Inflammatory macrophage (primary cell): ENCODE measurements at places on chromosomes 16 and 17.
A peak's percentile ranks its signal among the peaks of the same experiment; 100 is the strongest.

- DNase-seq = peak; percentile 6
Observed at GRCh38 chr16:9258423-9259051, 167.1 kb downstream of the HAPSTR1 start.

- DNase-seq = no peak
Observed at GRCh38 chr17:51736356-51736755, 422.2 kb downstream of the CA10 start.

DNA sequence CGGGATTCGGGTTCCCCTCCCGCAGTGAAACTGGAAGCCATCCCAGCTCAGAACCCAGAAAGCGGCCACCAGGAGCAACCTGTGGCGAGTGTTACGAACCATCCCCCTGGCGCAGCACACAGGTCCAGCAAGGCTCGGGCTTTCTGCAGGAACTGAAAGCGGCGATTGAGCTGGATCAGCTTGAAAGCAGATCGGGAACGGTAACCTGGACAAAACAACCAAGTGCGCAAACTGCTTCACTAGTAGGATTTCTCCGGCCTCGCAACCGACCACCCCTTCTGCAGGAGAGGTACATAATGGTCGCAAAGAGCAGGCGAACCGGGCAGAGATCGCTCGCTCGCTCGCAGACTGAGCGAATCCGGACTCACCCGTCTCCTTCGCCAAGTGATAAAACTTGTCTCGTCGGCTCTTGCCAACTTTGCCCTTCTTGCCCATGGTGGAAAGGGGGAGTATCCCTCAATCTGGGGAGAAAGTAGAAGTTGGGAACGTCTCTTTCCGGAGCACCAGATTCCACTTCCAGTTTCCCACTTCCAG is 696 bp upstream of the PSMC5 start:
- no peak for DNase-seq

GRCh38 chr16:14329727-14330350 is 258.7 kb downstream of the MRTFB start:
- DNase-seq = peak; percentile 2

DNA sequence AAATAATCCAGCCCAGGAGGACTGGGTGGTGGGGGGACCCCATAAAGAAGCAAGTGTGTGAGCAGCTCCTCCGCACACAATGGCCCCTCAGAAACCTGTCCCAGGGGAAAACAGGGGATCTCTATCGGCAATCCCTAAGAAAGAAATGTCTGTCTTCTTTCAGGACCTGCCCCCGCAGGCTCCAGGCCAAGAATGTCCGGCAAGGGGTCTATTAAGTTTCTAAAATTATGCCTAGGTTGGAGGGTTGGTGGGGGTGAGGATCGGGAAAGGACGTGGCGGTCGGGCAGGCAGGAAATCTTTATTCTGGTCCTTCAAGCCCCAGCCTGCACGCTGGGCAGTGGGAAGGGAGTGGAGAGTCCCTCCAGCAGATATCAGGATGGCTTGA is 23.4 kb upstream of the LITAF start:
- DNase-seq = no peak

DNA sequence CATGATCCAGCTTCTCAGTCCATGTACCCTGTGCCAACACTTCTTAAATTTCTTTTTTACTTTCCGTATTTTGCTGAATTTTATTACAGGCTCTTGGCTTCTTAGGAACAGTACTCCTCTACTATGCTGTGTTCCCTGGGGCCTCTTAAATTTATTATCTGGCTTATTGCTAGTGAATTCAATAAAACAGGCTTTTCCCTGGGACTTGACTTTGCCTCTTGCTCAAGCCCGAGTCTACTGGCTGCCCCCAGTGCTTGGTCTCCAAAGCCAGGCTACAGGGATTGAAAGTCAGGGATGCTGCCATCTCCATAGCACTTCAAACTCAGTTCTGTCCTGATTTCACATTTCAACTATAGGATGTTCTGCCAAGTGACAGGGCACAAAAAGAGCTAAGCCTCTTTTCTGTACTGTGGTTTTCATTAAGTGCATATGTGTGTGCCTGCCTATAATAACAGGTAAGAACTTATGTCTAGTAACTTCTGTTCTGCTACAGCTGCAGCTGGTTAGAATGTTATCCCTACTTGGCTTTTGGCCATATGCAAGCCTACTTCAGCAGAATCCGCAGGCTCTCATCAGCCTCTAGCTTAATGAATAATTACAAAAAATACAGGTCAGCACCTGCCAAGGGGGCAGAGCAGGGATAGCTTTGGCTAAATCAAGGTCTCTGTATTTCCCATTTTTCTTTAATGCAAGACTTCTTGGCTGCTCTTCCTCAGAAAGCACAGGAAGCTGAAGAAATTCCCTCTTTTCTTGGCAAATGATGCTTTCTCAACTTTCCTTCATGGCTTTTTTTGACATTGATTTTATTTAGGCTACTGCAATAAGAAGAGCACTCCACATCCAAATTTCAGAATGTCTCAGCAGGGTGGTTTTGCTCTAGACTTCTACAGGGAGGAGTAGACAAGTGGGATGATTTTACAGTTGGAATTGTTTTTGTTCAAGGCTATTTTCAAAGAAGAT is 8.2 kb downstream of the FAM20A start:
- no peak for DNase-seq

- DNase-seq = no peak
Observed at GRCh38 chr16:20053336-20053735, 20.4 kb downstream of the GPR139 start.

- DNase-seq = no peak
Observed at GRCh38 chr16:8182761-8183160, 407.6 kb downstream of the TMEM114 start.

GRCh38 chr16:4976611-4977145 is 18.5 kb downstream of the SEC14L5 start:
- DNase-seq = no peak

GRCh38 chr16:79069121-79069520 is 531.4 kb downstream of the MAF start:
- no peak for DNase-seq

GRCh38 chr17:49717371-49717861 is 9.7 kb upstream of the SLC35B1 start:
- no peak for DNase-seq

DNA sequence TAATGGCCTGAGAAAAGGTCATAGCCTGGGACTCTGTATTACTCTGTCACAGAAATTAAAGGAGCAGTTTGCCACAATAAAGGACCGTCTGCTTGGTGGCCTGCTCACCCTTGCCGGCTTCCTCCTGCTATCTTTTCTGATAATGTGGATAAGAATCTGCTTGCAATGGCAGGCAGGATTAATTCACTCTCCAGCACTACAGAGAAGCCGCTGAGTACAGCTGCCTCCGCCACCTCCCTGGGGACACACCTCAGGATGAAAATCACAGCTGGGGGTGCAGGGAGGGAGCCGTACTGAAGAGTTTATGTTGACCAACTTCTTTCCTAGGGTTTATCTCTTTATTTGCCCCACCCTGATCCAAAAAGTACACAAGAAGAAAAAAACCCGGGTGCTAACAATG is 245.9 kb upstream of the RPL38 start:
- no peak for DNase-seq

DNA sequence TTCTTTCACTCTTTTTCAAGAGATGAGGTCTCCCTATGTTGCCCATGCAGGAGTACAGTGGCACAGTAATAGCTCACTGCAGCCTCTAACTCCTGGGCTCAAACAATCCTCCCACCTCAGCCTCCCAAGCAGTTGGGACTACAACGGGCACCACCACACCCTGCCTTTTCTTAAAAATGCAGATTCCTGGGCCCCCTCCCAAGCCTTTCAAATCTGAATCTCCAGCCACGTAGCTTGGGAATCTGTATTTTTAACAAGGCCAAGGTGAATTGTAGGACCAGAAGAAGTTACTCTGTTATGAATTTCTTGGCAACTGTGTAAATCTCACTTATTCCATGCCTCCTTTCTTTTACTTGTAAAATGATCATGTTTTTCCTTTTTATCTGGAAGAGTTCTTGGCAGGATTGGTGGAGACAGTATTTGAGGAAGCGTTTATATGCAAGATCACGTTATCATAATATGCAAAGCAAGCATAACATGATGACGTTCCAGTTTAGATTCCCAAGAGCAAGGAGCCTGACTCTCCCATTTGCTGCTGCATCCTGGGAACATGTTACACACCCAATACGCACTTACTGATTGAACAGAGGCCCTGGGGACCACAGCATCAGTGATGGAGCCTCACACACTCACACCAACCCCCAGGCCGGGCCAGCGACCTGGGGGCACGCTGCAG is 44.5 kb downstream of the LITAF start:
- DNase-seq = no peak

GRCh38 chr17:62735044-62735651 is 73.0 kb downstream of the MARCHF10 start:
- no peak for DNase-seq

DNA sequence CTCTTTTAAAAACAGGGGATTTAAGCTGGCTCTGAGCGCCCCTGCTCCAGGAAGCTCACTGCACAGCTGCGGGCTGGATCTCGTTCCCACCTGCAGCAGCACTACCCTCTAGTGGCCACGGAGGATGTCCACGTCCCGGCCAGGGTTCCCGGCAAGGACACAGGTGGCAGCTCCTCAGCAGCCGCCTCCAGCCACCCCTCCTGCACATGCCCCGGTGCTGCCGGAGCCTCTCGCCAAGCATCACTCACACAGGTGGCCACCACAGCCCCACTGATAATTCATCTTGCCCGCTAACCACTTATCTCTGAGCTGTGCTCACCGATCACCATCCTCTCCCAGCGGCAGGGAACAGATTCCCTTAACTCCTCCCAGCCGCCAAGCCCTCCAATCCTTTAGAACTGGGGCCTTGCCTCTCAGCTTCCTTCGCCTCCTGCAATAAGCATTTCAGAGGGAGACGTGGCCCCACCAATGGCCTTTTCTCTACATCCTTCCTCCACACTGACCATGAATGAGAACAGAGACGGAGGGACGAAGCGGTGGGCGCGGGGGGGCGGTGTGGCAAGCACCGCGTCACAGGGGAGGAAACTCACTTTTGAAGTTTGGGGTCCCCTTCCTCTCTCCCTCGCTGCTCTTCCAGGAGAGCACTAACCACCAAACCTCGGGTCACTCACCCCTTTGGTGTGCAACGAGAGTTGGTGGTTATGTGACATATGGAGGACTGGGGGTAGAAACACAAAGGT is 222.1 kb downstream of the RBFOX3 start:
- peak; percentile 4 for DNase-seq

GRCh38 chr16:27993587-27993986 is 69.9 kb downstream of the GSG1L start:
- no peak for DNase-seq

- no peak for DNase-seq
Observed at GRCh38 chr17:81040791-81041337, 5.9 kb downstream of the BAIAP2 start.

- no peak for DNase-seq
Observed at GRCh38 chr17:33377837-33378595, 84.9 kb upstream of the ASIC2 start.

GRCh38 chr16:17403859-17404545 is 66.8 kb downstream of the XYLT1 start:
- no peak for DNase-seq

DNA sequence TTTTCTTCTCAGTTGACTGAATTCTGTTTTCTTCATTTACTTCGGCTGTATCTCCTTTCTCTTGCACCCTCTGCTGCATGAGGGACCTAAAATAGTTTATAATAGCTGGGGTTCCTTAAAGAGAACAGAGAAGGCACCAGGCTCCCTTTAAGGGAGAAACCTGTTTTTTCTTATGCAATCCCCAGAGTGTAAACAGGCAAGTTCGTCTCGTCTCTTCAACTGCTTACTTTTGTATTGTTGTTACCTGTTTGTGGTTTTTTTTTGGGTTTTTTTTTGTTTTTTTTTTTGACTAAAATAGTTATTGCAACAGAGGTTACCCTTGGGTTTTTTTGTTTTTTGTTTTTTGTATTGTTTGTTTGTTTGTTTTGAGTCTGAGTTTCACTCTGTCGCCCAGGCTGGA is 3.7 kb upstream of the LDHD start:
- no peak for DNase-seq

- peak; percentile 79 for DNase-seq
Observed at GRCh38 chr16:30996985-30997724, 12.1 kb downstream of the HSD3B7 start.

GRCh38 chr17:39678340-39679116 is 9.3 kb downstream of the PGAP3 start:
- DNase-seq = no peak
